ENCODE measurements at places on chromosomes 12 and 14.

GRCh38 chr14:102418169-102418852, 55.6 kb downstream of the TECPR2 start:
- DNase-seq, result no peak

GRCh38 chr12:124542021-124542949, 25.1 kb downstream of the NCOR2 start:
- DNase-seq, result no peak

DNA sequence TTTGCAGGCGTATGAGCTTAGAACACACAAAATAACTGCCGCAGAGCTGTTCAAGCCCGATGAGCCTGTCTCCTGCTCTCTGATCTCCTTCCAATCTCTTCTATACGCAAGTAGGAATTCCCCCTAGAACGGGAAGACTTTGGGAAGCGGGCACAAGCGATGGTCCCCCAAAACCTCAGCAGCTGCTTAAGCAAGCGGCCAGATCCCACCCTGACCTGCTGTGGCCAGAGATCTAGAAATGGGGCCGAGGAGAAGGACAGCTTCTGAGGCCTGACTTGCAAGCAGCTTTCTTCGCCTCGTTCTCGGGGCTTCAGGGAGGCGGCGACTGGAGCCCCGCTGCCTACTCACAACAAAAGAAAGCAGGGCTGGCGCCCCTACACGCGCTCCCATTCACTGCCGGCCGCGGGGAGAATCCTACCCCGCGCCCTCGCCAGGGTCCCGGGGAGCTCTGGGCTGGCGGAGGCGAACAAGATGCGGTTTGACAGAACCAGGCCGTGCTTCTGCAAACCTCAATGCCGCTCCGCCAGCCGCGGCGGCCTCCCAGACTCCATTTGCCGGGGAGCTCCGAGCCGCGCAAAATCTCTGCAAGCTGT, 922 bp downstream of the TBX5 start:
- DNase-seq, result no peak

- no peak for DNase-seq
These were observed 22.7 kb upstream of the CORO1C start for GRCh38 chr12:108753976-108754375.

DNA sequence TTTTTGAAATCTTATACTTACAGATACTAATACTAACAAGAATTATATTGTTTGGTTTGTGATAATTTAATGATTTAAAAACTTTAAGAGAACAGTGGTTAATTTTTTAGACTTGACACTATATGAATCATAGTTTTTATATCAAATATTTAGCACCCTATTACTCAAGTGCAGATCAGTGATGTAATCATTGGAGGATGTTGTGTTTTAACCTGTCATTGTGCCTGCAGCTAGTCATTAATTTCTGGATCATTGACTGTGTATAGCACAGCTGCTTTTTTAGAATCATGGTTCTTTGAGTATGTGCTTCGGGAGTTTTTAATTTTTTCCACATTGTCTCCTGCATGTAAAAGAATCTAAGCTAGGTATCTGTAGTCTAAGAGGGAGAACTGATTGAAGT, 17.3 kb downstream of the ARID4A start:
- no peak for DNase-seq

- no peak for DNase-seq
These were observed 3.2 kb upstream of the PYGL start for GRCh38 chr14:50947446-50947845.

DNA sequence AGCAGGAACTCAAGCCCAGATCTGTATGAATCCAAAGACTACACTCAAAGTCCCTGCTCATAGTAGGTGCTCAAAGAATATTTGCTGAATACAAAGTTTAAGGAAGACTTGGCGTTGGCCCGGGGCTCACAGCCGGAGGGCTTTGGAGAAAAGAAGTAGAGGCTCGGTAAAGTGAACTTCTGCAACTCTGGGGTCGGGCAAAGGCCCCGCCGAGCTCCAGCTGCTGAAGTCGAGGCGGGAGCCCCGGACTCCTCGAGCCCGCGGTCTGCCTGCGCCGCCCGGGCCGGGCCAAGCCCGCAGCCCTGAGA, 335 bp downstream of the GCN1 start:
- DNase-seq, result peak; percentile 48

- DNase-seq, result peak; percentile 86
These were observed 10.2 kb downstream of the CD69 start for GRCh38 chr12:9750276-9751203.

DNA sequence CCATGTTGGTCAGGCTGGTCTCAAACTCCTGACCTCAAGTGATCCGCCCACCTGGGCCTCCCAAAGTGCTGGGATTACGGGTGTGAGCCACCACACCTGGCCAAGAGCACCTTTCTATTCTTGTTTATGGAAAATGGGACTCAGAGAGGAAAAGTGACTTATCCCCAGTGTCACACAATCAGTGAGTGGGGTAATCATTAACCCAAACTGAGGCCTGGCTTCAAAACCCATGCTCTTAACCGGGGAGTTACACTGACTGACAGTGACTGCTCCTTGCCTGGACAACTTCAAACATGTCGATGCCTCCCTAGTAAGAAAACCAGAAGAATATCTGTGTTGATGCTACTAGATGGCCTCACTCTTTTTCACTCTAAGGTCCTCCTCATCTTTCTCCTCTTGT, 7.3 kb downstream of the CLEC7A start:
- no peak for DNase-seq

- DNase-seq, result no peak
These were observed 9.0 kb upstream of the DCAF4 start for GRCh38 chr14:72917094-72917802.

- peak; percentile 12 for DNase-seq
These were observed 644.9 kb upstream of the FOXG1 start for GRCh38 chr14:28121512-28122297.

DNA sequence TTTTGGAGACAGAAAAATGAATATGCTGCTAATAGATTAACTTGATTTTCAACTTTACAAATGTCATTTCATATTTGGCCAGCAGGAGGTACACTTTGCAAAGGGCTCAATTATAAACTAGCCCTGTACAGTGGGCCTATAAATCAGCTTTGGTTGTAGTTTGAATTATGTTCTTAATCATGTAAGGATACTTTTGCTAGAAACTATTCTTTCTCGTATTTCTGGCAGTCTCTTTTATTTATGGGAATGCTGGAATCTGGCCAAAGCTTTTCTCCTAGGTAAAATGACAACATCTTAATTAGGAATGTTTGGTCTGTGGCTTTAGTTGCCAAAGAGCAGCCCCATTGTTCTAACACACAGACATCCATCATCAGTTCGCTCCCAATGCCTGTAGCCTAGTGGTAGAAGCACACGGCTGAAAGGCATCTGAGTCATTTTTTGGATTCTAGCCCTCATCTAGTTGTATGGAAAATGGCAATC, 1322.3 kb upstream of the SEL1L start:
- peak; percentile 58 for DNase-seq

DNA sequence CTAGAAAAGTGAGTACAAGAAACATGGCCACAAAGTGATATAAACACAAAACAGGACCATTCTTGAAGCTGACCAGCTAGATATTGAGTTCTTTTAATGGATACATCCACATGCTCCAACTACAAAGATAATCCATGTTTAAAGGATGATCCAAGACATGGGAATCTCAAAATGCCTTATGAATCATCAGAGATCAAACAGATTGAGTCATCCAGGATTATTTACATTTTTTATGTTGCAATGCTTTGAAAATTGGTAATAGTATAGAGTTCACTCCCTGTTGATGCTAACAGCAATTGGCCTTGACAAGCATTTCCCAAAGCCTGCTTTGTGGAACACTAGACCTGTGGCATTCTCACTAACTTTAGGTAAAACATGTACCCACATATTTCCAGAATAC, 293.0 kb upstream of the TBX3 start:
- DNase-seq, result no peak

- DNase-seq, result no peak
These were observed 64.7 kb downstream of the VEZT start for GRCh38 chr12:95282266-95282665.

DNA sequence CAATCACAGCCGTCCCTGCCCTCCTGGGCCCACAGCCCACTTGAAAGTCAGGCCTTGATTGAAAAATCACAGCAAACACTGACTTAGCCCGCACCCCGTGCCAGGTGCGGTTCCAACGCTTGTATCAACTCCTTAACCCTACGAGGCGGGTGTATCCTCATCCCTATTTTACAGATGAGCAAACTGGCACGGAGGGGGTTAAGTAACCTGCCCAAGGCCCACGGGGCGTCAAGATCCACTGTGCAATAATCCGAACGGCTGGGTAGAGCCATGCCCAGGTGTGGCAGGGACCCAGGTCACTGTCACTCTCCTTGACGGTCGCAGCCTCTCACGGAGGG, 583 bp downstream of the DNAH10 start:
- DNase-seq, result no peak

DNA sequence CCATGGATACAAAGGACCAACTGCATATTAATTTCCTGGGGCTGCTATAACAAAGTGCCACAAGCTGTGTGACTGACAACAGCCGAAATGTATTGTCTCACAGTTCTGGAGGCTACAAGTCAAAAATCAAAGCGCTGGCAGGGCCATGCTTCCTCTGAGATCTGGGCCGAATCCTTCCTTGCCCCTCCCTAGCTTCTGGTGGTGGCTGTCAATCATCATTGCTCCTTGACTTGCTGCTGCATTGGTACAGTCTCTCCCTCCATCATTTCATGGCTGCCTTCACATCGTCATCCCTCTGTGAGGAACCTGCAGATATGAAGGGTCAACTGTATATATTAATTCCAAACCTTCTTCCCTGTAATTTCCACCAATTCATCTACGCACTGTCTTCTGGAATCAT, 118.3 kb downstream of the EXOC5 start:
- DNase-seq, result no peak
